ENCODE measurements at places on chromosomes 11 and 22. TPM values are rescaled to one million over a fixed set of nuclear protein-coding genes. Genes with fewer than 3 reads are reported as not detected.
A peak's percentile ranks its signal among the peaks of the same experiment; 100 is the strongest.

DNA sequence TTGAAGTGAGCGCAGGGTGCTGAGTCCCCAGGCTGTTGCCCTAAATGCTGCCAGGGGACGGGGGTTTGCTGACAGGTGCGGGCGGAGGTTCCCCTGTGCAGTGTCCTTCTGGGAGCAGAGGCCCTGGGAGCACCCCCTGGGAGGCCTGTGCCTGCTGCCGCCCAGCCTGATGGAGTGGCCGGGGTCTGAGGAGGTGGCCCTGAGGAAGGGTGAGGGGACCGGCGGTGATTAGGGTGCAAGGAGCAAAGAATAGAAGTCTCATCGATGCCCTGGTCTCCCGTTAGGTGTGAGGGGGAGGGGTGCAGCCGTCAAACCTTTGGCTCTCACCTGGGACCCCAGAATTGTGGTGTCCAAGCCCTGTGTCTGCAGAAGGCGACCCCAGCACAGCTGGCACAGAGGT lies 1294.7 kb downstream of the BRD1 start:
- no peaks in the 10 kb centered on the region for H3K27me3 ChIP-seq
- no peaks in the 10 kb centered on the region for H3K36me3 ChIP-seq
- DNase-seq, result no peak
- H3K27ac ChIP-seq, result no peak overlapping the region

- peaks cover 25% of the 10 kb centered on the region for H3K36me3 ChIP-seq
- H3K27ac ChIP-seq, result no peak overlapping the region
- H3K4me1 ChIP-seq, result no peaks in the 10 kb centered on the region
- DNase-seq, result no peak
Observed at GRCh38 chr11:65630215-65630614, 7.7 kb upstream of the SIPA1 start.

GRCh38 chr22:43844560-43845545 lies 17.5 kb downstream of the SULT4A1 start:
- H3K4me3 ChIP-seq, result no peak overlapping the region
- H3K4me1 ChIP-seq, result no peaks in the 10 kb centered on the region
- no peak for DNase-seq

DNA sequence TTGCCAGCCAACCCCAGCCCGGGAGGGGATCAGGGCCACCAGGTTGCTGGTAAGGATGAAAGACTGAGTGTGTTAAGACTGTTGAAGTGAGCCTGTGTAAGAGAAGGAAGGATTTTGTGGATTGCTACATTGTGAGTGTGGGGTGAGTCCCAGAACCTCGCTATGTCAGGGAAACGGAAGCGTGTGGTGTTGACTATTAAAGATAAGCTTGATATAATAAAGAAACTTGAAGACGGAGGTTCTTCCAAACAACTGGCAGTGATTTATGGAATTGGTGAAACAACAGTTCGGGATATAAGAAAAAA lies 627 bp downstream of the JRKL start:
- no peak for DNase-seq
- peak overlapping the region; percentile 96 for H3K4me3 ChIP-seq
- peaks cover 4% of the 10 kb centered on the region for H3K36me3 ChIP-seq

DNA sequence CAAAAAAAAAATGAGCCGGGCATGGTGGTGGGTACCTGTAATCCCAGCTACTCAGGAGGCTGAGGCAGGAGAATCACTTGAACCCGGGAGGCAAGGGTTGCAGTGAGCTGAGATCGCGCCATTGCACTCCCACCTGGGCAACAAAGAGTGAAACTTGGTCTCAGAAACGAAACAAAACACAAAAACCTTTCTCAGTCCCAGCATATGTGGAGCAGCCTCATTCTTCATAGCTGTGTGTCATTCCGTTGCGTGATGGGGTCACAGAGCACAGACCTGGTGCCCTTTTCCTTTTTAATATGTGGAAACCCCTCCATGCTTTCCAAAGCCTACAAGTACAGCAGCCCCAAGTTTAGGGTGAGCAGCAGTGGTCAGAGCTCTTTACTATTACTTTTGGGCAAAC lies 13.7 kb downstream of the PEX26 start:
- DNase-seq, result no peak
- H3K27me3 ChIP-seq, result no peaks in the 10 kb centered on the region
- H3K27ac ChIP-seq, result no peak overlapping the region
- no peak overlapping the region for H3K4me3 ChIP-seq

GRCh38 chr11:6630632-6631291 lies 11.5 kb upstream of the TPP1 start:
- peaks cover 32% of the 10 kb centered on the region for H3K36me3 ChIP-seq
- H3K27ac ChIP-seq, result no peak overlapping the region
- no peak overlapping the region for H3K4me3 ChIP-seq
- no peaks in the 10 kb centered on the region for H3K4me1 ChIP-seq
- no peak for DNase-seq

Gene ZNF280B
- 2.1 TPM for total RNA-seq

All from osteocyte (in vitro differentiated cells).